ENCODE measurements at places on chromosomes 1 and 21.

- DNase-seq, result no peak
Observed at GRCh38 chr1:48676822-48677221, 99.9 kb downstream of the BEND5 start.

DNA sequence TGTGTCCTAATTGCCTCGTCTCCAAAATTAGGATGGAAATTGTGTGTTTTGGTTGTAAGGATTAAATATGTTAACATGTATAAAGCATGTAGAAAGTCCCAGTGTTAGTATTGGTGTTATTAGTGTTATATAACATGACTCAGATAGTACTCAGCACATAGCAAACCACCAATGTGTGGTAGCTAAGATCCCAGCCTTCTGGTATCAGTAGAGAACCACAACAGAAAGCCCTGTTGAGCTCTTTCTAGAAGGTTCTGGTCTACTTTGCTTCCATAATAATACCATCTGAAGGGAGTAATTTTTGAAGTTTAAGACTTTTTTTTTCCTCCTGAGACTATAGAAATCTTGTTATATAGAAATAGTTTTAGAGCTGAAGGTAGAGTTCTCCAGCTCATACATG lies 259.3 kb upstream of the SGIP1 start:
- DNase-seq, result no peak

DNA sequence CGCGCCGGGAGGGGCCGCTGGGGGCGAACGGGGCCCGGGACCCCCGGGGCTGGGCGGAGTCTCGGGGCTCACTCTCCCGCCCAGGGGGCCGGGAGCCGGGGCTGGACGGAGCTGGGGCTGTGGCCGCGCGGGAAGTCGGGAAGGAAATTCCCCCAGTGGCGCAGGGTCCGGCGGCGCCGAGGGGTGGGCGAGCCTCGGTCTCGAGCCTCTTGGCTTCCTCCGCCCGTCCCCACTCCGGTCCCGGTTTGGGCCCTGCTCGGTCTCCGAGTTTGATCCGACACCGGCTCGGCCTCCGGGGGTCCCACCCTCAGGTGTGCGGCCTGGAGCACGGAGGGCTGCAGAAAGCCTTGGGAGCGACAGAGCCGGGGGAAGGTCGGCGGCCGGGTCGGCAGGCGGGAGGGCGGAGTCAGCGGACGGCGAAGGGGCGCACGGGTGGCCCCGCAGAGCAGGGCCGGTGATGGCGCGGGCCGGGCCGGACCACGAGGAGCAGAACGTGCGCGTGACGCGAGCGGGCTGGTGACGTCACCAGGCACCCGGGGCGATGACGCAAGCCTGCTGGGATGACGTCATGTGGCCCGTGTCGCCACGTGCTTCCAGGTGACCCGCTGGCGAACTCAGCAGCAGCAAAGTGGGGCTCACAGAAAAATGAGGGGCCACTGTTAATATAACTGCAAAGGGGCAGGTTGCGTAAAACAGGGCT lies 610 bp upstream of the HES4 start:
- DNase-seq, result peak; percentile 60

GRCh38 chr1:178518894-178519293 lies 6.0 kb downstream of the TEX35 start:
- peak; percentile 72 for DNase-seq

GRCh38 chr1:167056529-167057231 lies 33.5 kb downstream of the GPA33 start:
- DNase-seq, result no peak

DNA sequence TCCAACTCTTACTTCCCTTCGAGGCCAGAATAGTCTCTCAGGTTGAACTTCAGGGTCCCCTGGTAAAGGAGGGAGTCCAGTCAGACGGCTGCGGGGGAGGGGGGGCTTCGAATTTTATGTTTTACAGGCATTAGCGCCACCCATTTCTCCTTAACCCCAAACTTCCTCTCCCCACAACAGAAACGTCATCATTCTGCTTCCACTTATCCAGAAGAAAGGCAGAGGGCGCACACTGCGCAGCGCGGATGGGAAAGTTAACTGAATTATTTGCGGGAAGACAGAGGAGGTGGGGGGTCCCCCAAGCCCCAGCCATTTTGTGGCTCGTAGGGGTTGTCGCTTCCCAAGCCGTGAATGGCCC lies 529 bp upstream of the PRMT2 start:
- DNase-seq, result peak; percentile 47

- DNase-seq, result no peak
Observed at GRCh38 chr1:84742653-84743052, 52.4 kb upstream of the SSX2IP start.

GRCh38 chr1:153293851-153294250 lies 18.9 kb downstream of the PGLYRP3 start:
- no peak for DNase-seq

- DNase-seq, result no peak
Observed at GRCh38 chr1:101203820-101204540, 32.8 kb upstream of the S1PR1 start.

DNA sequence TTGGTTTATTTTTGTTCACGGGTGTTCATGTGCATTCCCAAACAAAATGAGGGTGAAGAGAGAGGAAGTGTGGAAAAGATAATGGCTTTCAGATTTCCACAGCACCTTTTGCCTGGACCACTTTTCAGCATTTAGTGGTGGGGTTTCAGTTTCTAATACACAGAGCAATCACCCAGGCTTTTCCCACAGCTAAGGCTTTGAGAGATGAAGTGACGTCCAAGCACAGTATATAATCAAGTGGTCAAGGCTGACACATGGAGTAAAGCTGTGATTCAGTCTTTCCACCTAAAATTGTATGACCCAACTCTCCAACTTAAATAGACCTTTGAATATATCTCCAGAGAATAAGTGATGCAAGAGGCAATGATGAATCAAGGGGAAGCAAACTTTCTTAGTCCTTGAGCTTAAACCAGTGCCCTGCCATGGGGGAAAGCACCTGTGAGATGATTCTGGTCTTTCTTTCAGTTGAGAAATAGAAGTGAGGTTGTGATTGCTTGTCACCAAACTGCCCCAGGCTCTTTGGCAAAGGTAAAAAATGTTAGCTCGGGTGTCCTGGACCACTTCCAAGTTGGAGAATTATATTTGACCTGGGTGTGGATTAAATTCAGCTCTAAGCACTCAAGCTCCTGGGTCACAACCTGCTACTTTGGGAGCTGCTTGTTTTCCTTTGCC lies 2.4 kb upstream of the PIK3R3 start:
- peak; percentile 82 for DNase-seq

- peak; percentile 94 for DNase-seq
Observed at GRCh38 chr1:63731117-63732043, 42.4 kb upstream of the ROR1 start.

DNA sequence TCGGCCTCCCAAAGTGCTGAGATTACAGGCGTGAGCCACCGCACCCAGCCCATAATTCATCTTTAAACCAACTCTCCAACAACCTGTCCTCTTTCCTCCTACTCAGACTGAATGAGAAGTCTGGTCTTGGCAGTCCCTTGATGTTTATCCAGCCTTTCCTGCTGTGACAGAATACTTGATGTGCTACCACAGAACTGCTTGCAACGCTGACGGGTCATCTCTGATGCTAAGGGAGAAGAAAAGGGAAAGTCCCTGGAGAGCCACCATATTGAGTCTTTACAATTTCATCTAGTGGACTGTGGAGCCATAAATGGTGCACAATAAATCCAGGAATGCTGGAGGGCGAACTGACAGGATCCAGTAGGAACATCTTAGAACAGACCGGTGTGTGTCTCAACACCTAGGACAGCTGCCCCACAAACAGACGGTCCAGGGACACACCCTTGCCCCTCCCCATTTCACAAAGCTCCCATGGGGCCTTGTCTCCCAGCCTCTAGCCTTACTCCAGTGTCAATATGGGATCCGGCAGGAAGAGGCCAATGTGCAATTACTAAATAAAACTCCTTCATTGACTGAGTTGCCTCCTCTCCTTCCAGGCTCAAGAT lies 30.7 kb downstream of the JAK1 start:
- DNase-seq, result no peak

DNA sequence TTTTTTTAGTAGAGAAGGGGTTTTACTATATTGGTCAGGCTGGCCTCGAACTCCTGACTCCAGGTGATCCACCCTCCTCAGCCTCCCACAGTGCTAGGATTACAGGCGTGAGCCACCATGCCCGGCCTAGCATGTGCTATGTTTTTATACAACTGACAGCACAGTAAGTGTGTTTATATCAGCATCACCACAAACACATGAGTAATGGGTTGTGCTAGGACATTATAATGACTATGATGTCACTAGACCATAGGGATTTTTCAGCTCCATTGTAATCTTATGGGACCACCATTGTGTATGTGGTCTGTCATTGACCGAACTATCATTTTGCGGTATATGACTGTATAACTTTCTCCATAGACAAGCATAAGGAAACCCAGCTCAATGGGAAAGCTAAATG lies 6.3 kb downstream of the LEFTY2 start:
- DNase-seq, result no peak

DNA sequence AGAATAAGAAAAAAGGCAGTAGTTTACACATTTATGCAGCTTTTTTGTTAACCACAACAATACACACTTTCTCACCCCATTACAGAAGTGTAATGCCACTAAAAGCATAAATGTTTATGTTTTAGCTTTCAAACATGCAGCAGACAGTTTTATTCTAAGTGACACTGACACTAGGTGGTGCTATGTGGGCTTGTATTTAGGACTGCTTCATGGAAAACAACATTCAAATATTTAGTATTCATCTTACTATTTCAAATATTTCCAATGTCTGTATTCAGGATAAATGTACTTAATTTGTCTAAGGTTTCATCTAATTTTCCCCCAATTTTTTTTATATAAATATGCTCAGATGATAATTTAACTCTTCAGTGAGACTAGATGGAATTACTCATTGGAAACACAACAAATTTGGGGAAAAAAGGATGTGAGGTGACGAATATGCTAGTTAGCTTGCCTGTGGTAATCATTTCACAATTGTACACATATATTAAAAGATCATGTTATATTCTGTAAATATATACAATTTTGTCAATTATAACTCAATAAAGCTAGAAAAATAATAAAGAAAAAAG lies 71.4 kb downstream of the USP1 start:
- no peak for DNase-seq

DNA sequence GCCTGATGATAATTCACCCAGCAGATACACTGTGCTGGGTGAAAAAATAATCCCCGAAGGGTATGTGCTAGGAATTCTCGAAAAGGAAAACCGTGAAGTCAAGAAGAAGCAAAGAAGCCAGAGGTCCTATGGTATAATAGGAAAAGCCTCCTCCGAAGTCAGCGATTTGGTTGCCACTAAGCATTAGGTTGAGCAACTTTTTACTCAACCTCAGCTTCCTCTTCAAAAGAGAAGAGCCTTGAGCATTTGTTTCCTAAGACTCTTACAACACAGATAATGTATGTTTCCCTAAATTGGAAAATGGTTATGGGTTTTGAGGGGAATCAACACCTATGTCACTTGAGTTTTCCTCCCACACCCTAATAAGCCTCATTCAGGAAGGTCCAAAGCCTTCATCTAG lies 21.3 kb upstream of the MNDA start:
- no peak for DNase-seq

DNA sequence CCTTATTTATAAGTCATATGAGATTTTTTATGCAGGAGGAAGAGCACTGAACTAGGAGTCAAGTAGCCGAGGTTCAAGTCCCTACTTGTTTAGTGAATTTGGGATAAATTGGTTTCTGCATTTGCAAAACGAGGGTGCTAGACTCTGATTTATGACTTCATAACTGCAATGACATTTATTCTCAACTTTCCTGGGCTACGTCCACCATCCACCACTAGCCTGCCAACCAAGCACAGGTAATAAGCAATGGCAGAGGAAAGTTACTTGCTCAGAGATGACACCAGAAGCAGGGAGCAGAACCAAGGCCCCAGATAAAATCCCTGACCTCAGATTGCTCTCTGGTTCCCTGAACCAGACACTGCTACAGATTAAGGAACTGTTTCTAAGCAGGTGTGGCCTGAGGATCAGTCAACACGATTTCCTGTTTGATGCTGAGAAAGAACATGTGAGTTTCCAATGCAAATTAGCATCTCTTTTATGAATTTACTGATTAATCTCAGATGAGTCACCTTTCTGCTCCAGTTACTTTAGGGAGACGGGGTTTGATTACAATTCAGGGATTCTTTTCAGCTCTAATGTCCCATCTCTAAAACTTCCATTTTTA lies 52.7 kb downstream of the PLPP3 start:
- no peak for DNase-seq

DNA sequence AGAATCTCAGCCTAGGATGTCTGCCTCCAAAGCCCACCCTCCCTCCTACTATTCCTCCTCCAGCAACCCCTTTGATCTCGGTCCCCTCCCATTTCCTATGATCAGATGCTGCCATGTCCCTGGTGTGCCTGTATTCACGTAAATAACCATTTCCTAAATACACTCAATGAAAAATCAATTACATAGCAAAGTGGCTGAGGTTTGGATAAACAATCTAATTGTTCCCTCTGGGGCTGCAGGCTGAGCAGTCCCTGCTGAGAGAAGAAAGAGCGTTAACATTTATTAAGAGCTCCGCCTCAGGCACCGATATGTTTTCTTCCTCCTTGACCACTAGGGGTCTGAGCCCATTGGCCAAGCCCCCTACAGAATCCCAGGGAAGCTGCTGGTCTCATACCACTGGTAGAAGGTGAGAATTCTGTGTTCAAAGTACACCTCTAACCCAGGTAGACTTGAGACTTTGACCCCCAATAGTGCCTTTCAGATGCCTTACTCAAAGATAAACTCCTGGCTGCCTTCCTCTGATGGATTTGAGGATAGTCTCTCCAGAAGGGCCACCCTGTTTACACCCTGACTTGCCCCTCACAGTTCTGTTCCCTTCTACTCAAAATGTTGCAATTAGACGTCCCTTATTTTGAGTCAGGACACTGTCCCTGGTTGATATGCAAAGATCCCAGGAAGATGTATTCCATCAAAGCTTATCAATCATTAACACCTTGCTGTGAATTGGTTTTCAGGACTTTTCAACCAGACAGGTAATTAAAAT lies 33.9 kb upstream of the CAMK1G start:
- no peak for DNase-seq

- DNase-seq, result no peak
Observed at GRCh38 chr1:100443811-100444571, 91.7 kb downstream of the CDC14A start.

Measured in foreskin keratinocyte (primary cell).